NCI-H2171 (cell line): ENCODE measurements at places on chromosomes 4 and X.

- DNase-seq, result no peak
Measured at GRCh38 chrX:427812-428725, 41.4 kb upstream of the PPP2R3B start.

DNA sequence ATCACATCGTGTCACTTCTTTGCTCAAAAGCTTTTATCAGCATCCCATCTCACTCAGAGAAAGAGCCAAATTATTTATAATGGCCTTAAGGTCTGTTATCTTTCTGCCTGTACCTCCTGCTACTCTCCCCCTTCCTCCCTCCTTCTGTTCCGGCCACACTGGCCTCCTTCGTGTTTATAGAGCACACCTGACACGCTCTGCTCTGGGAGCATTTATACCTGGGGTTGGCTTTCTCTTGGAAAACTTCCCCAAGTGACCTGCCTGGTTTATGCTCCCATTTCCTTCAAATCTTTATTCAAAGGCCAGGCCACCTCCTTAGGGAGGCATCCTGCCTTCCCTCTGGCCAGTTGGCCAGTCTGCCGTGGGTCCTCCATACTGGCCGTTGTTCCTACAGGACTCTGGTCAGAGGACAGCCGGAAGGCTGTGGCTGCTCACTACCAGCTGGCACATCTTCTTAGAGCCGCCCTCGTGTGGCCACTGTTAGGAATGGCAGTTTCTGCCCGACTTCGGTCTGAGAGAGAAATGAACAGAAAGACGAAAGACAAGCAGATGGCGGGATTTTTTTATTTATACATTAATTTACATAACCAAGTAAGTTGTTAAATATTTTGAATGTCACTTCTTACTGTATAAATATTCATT lies 80.2 kb upstream of the CBLL2 start:
- DNase-seq, result peak; percentile 26

- DNase-seq, result no peak
Measured at GRCh38 chr4:136412708-136413107, 1119.6 kb downstream of the PCDH18 start.

- no peak for DNase-seq
Measured at GRCh38 chr4:75432683-75433082, 81.5 kb downstream of the RCHY1 start.

- no peak for DNase-seq
Measured at GRCh38 chr4:166777760-166778159, 456.5 kb downstream of the SPOCK3 start.

- peak; percentile 39 for DNase-seq
Measured at GRCh38 chr4:83109480-83110222, 4.9 kb downstream of the PLAC8 start.

- no peak for DNase-seq
Measured at GRCh38 chr4:154506253-154506652, 14.7 kb upstream of the DCHS2 start.

GRCh38 chr4:95510145-95510544 lies 38.6 kb downstream of the UNC5C start:
- DNase-seq, result no peak

- DNase-seq, result no peak
Measured at GRCh38 chrX:10794203-10794630, 173.8 kb upstream of the MID1 start.

DNA sequence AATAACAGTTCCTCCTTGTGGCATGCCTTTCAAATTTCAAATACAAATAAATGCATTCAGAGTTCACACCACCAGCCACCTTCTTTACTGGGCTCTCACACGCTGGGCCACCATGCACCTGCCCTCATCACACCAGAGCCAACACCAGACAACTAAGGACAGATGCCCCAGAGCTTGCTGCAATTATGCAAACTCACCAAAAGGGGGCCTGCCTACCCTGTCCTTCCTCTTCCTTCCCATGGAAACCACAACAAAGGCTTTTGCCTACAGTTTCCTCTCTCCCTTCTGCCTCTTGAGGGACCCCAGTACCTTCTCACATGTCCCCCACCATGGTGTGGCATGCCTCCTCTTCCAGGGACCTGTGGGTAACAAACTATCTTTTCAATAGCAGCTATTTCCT lies 1333.9 kb upstream of the TENM3 start:
- DNase-seq, result no peak

- peak; percentile 32 for DNase-seq
Measured at GRCh38 chrX:18290200-18290599, 64.3 kb downstream of the SCML2 start.

DNA sequence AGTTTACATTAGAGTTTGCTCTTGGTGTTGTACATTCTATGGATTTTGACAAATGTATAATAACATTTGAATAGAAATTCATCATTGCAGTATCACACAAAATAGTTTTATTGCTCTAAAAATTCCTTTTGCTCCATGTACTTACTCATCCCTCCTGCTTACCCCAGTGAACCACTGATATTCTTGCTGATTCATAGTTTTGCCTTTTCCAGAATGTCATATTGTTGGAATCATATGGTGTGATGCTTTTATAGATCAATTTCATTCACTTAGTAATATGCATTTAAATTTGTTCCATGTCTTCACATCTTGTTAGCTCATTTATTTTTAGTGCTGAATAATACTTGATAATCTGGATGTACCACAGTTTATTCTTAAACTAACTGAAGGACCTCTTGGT lies 1593.2 kb downstream of the C4orf33 start:
- DNase-seq, result no peak

- DNase-seq, result peak; percentile 4
Measured at GRCh38 chr4:114378305-114378903, 220.2 kb upstream of the UGT8 start.
